Fibroblast of upper back skin (primary cell): ENCODE measurements at places on chromosomes 4 and X.

DNA sequence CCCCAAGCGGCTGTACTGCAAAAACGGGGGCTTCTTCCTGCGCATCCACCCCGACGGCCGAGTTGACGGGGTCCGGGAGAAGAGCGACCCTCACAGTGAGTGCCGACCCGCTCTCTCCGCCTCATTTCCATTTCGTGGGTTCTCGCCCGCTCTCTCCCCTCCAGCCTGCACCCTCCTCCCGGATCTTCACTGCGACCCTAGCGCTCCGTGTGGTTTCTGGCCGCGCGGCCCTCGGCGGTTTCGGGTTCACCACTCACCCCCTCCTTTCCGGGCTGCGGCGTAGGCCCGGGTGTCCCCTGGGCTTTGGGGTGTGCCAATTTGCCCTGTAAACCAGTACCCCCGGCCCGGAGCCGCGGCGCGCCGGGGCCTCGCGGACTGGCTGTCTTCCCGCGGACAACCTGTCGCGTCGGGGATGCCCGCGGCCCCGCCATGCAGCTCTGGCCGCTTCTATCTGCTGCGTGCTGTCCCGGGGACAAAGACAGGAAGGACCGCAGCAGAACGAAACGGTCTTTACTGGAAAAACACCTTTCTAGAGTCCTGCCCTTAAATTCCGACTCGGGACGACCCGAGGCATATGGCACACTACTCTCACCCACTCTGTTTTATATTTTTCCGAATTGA, 737 bp downstream of the FGF2 start:
- DNase-seq = peak; percentile 53

DNA sequence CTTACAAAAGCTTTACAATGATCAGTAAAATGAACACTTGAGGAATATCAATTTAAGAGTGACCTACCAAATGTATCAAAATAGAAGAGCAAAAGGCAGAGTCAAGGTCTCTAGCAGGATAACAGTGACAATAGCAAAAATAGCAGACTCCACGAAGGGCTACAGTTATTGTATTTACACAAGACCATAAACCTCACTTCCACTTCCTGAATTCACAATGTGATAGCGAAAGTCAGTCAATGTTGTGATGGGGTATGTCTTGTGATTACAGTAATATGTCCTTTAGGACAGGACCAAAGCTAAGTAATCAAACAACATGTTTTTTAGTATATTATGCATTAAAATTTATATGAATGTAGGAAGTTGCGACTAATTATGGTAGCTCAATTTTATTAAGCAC, 139.6 kb downstream of the IQCM start:
- no peak for DNase-seq

GRCh38 chr4:108850219-108850649, 87.4 kb upstream of the ETNPPL start:
- DNase-seq = no peak

GRCh38 chr4:47510506-47511143, 25.6 kb downstream of the ATP10D start:
- no peak for DNase-seq

DNA sequence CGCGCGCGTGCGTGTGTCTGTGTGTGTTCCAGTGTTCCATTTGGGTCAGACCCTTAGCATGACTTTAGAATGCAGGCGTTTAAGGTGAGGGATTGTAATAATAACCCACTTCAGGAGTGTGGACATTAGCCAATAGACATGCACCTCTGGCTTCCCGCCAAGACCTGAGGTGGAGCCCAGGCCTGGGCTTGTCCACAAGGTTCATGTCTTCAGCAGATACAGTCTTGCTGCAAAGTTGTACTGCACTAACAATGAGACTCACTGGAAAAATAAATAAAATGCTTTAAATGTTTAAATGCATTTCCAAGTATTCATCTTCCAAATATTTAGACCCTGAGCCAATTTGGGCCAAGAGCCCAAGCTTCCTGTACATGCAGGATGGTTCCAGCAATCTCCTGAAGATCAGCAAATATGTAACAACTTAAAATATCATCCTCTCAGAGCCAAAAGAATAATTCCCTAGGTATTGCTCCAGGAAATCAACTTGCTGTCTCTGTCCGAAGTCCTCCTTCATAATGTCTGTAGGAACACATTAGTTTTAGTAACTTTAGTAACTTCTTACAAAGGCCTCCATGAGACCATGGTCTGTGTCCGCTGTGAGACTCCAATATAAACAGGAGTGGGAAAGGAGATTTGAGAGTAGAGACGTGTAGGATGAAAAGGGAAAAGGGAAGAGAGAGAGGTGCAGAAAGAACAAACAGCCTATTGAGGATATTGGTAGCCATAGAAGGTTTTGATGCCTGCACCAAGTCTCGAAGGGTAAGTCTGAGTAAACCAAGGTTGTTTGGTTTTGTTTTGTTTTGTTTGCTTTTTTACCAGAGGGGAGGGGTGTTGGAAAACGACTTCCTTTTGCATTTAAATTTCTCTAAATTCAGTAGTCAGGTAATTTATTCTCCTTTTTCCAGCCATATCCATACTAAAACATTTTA, 98.5 kb upstream of the KLF3 start:
- DNase-seq = peak; percentile 88

DNA sequence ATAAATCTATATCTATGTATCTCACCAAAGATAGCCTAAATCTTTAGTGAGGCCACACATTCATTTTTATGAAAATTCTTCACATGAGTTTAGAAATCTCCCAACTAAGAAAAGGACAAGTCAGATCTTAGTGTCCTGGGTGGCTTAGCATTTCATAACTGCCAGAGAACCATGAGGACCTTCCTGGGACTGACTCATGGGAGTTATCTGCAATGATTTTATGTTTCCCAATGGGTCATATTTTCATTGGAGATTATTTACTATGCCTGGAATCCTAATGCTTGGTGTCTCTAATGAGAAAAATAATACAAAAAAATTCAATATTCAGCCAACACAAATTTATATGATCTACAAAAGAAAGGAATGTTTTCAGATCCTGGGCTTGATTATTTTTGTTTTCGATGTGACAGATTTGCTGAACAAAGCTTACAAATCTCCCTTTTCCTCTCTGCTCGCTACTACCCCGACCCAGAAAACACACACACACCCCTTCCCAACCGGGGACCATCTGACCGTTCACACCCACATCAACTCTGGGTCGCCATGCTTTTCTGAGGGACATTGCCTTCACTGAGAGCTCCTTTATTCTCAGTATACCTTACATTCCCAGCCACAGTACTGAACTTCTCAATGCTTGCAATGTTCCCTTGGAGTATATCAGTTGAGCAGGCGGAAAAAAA, 40.1 kb downstream of the SORBS2 start:
- DNase-seq = no peak

- no peak for DNase-seq
Observed at GRCh38 chrX:130081421-130082045, 28.8 kb downstream of the ELF4 start.

DNA sequence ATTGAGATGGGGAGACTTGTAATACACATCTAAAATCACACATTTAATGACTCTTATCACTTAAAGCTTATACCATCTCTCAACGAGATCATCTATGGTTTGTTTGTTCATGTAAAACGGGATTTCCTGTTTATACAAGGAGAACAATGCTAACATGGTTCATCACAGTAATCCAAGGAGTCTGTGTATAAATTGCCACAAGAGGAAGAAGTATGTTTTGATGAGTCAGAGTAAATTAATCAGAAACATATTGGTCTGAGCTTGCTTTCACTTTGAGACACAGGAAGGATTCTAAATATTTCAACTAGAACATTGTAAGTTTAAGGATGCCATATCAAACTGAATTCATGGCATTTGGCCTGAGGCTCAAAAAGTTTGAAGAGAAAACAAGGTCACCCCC, 594.1 kb downstream of the GLUD2 start:
- DNase-seq = peak; percentile 77

DNA sequence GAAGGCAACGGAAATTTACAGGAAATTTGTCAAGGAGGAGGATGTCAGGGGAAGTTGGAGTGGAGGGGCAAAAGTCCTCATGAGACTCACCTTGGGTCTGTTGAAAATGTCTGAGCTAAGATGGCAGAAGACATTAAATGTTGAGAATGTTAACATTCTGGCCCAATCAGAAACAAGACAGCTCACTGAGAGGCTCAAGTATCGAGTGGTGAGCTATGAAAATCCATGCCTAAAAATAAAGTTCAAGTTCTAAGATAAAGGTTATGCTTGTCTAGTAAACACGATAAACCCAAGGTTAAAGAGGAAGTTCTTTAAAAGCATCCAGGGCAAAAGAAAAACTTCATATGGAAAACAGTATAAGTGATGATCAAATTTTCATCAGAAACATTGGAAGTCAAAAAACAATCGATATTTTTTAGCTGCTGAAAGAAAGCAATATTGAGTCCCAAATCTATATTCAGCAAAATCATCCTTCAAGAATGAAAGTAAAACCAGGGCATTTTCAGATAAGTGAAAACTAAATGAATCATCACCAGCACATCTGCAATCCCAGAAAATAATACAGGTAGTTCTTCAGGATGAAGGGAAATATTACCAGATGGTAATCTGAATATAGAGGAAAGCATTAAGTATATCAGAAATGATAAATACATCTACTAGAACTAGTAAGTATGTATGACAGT, 462.4 kb downstream of the TLL1 start:
- no peak for DNase-seq

DNA sequence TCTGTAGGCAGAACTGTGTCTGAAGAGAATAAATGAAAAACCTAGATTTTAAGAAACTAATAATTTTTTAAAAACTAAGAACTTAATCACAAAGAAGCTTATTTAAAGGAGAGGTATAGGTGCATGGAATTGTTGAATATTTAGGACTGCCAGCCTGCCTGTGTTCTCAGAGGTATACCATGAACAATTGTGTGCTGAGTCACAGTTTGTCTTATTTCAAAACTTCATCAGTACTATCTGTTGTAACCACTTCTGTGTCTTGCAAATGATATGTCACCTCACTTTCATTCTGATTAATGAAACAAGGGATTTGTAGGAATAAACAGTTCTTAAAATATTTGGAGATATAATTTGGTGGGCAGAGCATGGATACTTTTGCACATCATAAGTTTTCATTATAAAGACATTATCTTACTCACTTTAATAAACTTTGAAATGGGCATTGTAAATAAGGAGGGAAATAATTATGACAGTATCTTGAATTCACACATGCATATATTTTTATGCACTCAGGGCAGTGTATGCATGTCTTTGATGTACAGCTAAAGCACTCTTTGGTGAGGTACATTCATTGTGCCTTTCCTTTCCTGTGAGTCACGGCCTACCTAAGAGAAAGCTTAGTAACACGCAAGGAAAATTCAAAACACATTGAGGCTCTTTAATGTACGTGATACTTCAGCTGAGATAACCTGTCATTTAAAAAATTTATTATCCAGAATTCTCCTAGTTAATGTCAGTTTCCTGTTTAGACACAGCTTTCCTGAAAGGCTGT, 31.7 kb downstream of the STOX2 start:
- DNase-seq = peak; percentile 25

DNA sequence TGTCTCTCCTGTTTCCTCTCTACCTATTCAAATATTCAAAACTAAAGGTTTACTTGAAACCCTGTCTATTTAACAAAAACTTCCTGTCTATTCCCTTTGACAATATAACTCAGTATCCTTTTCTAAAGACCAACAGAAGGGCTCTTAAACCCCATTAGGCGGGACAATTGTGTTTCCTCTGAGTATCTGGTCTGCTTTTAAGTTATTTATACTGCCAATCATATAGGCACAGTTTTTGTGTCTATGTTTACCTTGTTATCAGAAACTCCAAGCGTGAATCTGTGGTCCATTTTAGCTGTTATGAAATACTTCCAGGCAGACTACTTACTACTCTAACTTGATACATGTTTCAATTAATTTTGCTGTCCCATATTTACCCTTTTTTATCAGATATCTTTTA, 350.0 kb upstream of the CTSO start:
- no peak for DNase-seq

DNA sequence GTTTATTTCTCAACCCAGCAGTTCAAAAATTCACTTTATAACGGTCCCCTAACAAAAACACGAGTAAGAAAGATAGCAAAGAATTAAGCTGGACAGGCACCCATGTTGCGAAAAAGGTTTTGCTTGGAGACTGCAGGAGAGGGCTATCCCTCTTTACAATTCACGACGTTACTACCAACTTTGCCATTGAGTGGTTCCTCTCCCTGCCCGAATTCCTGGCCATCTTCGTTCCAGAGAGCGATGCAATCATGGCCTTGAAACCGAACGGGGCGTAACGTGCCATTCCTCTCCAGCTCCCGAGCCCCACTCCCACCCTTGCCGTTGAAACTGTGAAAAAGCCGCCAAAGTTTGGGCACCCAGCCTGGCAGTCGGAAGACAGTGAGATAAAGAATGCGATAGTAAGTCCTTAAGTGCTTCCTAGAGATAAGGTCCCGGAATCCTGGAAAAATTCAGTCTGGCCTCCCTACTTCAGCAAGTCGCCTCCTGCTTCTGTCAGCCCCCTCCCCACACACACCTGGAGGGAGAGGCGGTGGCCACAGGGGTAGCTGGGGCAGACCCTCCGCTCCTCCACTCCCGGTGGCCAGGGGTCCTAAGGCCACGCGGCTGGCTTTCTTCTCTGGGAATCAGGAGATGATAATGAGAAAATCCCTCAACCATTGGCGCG, 65.2 kb downstream of the FBXO8 start:
- no peak for DNase-seq

GRCh38 chr4:38902695-38903094, 35.1 kb downstream of the FAM114A1 start:
- no peak for DNase-seq

- no peak for DNase-seq
Observed at GRCh38 chrX:147875866-147876596, 35.7 kb upstream of the FMR1 start.

DNA sequence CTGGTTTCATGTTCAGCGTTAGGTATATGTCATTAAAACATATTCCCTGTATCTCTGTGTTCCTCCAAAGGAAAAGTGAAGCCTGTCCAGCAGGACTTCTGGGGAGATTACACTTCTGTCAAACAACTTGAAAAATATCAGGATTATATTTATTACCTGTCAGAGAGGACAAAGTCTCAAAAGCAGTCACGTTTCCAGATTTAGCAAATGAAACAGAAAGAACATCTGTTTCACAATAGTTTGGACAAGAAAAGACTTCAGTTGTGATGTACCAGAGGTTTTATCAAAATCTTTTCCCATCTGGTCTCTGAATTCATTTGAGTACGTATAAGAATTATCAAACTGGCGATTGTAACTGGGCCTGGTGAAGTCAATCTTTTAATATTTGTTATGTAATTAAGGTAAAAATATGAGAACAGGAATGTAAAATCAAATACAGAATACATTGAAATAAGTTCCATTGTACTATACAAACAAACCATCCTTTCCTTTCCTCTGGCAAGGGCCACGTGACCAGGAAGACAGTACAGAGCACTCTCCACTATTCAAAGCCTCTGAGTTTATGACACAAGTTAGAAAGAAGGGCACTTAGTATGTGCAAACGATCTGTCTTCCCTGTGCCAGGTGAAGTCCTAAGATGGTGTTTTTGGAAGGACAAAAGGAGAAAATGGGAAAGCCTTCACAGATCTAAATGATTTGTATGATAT, 3.2 kb downstream of the CASP3 start:
- no peak for DNase-seq
